ENCODE measurements at places on chromosomes 2 and 18. TPM values are rescaled to one million over a fixed set of nuclear protein-coding genes. Genes with fewer than 3 reads are reported as not detected.

DNA sequence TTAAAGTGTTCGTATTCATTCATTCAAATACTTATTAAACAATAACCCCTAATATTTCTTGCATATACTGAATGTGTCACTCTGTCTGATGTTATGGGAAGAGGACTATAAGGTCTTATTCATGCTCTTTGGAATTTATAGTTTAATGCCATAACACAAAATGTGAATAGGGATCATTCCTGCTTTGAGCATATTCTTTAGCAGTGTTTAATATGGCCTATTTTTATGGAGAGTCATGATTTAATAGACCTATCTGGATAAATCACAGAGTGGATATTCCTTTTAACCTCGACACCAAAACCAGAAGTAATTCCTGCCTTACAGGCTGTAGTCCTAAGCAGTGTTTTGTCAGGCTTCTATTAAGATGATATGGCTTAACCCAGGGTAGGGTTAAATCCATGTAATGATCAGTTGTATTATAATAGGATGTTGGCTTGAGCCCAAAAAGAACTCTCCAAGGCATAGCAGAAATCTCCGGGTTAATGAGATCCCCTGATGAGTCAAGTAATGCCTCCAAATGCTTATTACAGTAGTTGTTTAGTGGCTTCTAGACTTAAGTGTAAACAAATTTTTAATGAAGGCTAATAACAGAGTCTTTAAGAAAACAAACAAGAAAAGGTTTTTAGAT is 54.3 kb downstream of the GULP1 start:
- peaks cover 9% of the 10 kb centered on the region for H3K4me1 ChIP-seq
- no peaks in the 10 kb centered on the region for H3K27me3 ChIP-seq
- no peak overlapping the region for H3K4me3 ChIP-seq
- no peaks in the 10 kb centered on the region for H3K36me3 ChIP-seq

- no peak for DNase-seq
- no peak overlapping the region for H3K27ac ChIP-seq
- no peaks in the 10 kb centered on the region for H3K4me1 ChIP-seq
Measured at GRCh38 chr2:50645346-50645745, 386.6 kb downstream of the NRXN1 start.

DNA sequence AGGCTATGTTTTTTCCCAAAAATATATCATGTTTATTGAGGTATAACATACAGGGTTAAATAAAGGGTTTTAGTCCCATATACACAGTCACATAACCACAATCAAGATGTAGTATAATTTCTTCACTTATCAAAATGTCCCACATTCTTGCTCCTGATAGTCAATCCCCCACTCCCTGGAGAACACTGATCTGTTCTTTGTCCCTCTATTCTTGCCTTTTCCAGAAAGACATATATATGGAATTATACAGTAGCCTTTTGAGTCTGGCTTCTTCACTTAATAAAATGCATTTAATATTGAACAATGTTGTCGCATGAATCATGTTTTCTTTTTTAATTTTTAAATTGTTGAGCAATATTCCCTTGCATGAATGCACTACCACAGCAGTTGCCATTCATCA is 1059.7 kb downstream of the TSN start:
- no peak for DNase-seq
- no peaks in the 10 kb centered on the region for H3K36me3 ChIP-seq
- H3K27ac ChIP-seq, result no peak overlapping the region
- no peak overlapping the region for H3K4me3 ChIP-seq

Gene RAPH1
- total RNA-seq, result 144 TPM

Gene ZEB2
- 149 TPM for total RNA-seq
